ENCODE measurements at places on chromosomes 5 and 9.

DNA sequence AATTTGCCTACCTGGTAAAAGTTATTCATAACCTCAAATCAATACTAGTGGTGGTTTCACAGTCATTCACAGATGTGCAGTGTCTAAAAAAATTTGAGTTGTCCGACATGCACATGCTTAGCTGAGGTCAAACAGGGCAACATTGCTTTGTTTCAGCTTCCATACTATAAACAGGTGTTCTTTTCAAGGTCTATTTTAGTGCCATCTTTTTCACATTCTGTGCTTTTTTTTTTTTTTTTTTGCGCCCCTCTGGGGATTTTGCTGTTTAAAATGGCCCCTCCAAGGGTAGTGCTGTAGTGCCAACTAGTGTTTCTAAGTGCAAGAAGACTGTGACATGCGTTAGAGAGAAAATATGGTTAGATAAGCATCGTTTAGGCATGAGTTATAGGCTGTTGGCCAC lies 14.5 kb downstream of the PHAX start:
- DNase-seq = no peak
- H3K36me3 ChIP-seq = peaks cover 43% of the 10 kb centered on the region
- no peaks in the 10 kb centered on the region for H3K4me1 ChIP-seq
- H3K27ac ChIP-seq = no peak overlapping the region
- H3K4me3 ChIP-seq = no peak overlapping the region

DNA sequence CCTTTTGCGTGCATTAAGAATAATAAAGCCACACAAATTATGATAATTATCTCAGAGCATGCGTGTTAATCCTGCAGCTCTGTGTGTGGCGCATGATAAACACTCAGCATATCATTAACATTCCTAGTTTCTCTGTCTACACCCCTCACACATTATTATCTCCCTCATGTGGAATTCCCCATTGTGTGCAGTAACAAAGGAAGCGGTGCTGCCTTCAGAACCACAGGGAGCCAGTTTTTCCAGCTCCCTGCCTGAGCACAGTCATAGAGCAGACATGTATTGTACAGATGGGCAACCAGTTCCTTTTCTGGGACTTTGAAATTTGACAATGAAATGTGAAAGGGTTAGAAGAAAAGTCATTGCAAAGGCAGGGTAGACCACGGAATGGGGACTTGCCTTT lies 1365.5 kb upstream of the CDH9 start:
- no peaks in the 10 kb centered on the region for H3K36me3 ChIP-seq
- H3K27me3 ChIP-seq = no peaks in the 10 kb centered on the region
- no peak overlapping the region for H3K27ac ChIP-seq
- no peak for DNase-seq
- no peaks in the 10 kb centered on the region for H3K4me1 ChIP-seq

DNA sequence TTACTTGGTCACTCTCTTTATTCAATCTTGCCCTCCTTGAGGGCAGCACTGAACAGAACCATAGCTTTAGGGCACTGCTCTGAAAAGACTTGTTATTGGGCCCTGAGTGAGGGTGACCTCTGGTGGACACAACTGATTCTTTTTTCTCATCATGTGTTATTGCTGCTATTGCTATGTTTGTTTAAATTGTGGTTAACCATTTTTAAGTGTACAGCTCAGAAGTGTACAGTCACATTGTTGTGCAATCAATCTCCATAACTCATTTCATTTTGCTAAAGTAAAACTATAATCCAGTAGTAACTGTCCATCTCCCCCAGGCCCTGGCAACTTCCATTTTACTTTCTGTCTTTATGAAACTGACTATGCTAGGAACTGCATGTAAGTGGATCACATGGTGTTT lies 351.1 kb upstream of the RIOK2 start:
- no peak for DNase-seq
- H3K4me3 ChIP-seq = no peak overlapping the region
- H3K4me1 ChIP-seq = no peaks in the 10 kb centered on the region
- no peak overlapping the region for H3K27ac ChIP-seq
- no peaks in the 10 kb centered on the region for H3K36me3 ChIP-seq
- H3K27me3 ChIP-seq = no peaks in the 10 kb centered on the region

DNA sequence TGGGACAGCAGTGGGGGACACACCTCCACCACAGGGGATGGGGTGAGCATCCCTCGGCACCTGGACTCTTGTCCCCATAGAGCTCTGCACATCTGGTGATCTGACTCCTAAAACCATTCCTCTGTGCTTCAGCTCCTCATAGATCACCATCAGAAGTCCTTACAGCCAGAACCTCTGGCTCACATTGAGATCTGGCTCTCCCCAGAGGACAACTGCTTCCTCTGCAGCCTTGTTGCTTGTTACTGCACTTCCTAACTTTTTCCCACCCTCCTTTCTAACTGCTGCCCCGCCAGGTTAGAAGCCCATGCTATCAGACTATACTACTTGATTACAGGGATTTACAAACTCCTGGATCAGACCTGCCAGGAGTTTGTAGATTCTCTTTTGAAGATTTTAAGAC lies 64.5 kb downstream of the ARSB start:
- H3K36me3 ChIP-seq = no peaks in the 10 kb centered on the region
- H3K27ac ChIP-seq = no peak overlapping the region
- no peak overlapping the region for H3K4me3 ChIP-seq
- H3K27me3 ChIP-seq = no peaks in the 10 kb centered on the region

GRCh38 chr9:32516241-32516640 lies 9.8 kb downstream of the RIGI start:
- no peaks in the 10 kb centered on the region for H3K36me3 ChIP-seq
- no peak overlapping the region for H3K27ac ChIP-seq
- H3K4me3 ChIP-seq = no peak overlapping the region

DNA sequence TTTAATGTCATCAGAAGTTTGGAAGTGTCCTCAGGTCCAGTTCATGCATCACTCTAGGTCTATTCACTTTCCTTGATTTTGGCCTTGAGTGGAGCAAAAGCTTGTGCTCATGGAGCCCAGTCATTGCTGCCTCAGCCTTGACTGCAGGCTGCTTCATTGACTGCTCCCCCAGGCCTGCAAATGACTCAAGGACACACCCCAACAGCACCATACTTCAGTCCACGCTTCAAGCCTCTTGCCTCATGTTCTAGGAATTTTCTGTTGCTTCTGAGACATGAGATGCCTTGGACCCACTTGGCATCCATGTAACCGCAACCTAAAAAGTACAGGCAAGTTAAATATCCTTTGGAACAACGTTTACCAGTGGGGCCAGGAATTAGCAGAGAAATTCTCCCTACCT lies 193.7 kb downstream of the PIK3R1 start:
- H3K4me1 ChIP-seq = peaks cover 8% of the 10 kb centered on the region
- H3K36me3 ChIP-seq = no peaks in the 10 kb centered on the region
- H3K27me3 ChIP-seq = no peaks in the 10 kb centered on the region
- H3K4me3 ChIP-seq = no peak overlapping the region
- no peak overlapping the region for H3K27ac ChIP-seq
- no peak for DNase-seq

GRCh38 chr5:167835146-167835545 lies 456.3 kb upstream of the WWC1 start:
- no peaks in the 10 kb centered on the region for H3K27me3 ChIP-seq
- no peak overlapping the region for H3K4me3 ChIP-seq
- H3K36me3 ChIP-seq = no peaks in the 10 kb centered on the region
- DNase-seq = no peak

- DNase-seq = no peak
- H3K27ac ChIP-seq = no peak overlapping the region
- H3K4me1 ChIP-seq = peaks cover 16% of the 10 kb centered on the region
- H3K36me3 ChIP-seq = peaks cover 58% of the 10 kb centered on the region
Observed at GRCh38 chr9:131234799-131235479, 41.4 kb downstream of the FAM78A start.

- H3K27ac ChIP-seq = no peak overlapping the region
- H3K4me1 ChIP-seq = no peaks in the 10 kb centered on the region
- H3K4me3 ChIP-seq = no peak overlapping the region
- peaks cover 77% of the 10 kb centered on the region for H3K36me3 ChIP-seq
- H3K27me3 ChIP-seq = no peaks in the 10 kb centered on the region
- DNase-seq = no peak
Observed at GRCh38 chr5:95895771-95896170, 65.9 kb downstream of the ELL2 start.

GRCh38 chr9:130962418-130963316 lies 23.6 kb upstream of the FIBCD1 start:
- no peak for DNase-seq
- no peak overlapping the region for H3K4me3 ChIP-seq
- H3K36me3 ChIP-seq = no peaks in the 10 kb centered on the region
- H3K27ac ChIP-seq = no peak overlapping the region
- peaks cover 4% of the 10 kb centered on the region for H3K27me3 ChIP-seq

GRCh38 chr5:16502866-16503265 lies 37.3 kb upstream of the ZNF622 start:
- H3K27ac ChIP-seq = no peak overlapping the region
- H3K4me1 ChIP-seq = peaks cover 1% of the 10 kb centered on the region
- no peak overlapping the region for H3K4me3 ChIP-seq
- no peak for DNase-seq
